ENCODE measurements at places on chromosomes 4 and X. TPM values are rescaled to one million over a fixed set of nuclear protein-coding genes. Genes with fewer than 3 reads are reported as not detected.

Gene ADAMTS3
- not detected for total RNA-seq

Gene SPANXN3
- not detected for total RNA-seq

DNA sequence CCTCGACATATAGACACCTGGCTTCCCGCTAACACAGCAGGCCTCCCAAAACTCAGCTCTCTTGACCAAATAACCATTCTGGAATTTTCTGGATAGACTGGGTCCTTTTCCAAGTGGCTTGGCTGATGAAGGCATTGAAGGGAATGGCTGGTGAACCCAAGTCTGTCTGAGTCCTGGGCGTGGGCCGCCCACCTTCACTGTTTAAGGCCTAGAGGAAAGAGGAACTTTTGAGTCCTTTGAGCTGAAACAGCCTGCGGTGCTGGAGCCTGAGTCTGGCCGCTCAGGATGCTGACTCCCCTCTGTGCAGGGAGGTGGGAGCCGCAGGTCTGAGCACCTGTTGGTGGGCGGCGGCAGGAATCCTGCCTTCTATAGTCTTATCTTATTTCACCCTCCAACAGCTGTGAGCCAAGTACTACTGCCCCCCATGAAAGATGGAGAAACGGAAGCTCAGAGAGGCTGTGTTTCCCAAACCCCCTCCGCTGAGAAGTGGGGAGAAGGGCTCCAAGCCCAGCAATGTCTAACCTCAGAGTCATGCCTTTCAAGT is 23.4 kb downstream of the ACOX3 start:
- no peak for DNase-seq

DNA sequence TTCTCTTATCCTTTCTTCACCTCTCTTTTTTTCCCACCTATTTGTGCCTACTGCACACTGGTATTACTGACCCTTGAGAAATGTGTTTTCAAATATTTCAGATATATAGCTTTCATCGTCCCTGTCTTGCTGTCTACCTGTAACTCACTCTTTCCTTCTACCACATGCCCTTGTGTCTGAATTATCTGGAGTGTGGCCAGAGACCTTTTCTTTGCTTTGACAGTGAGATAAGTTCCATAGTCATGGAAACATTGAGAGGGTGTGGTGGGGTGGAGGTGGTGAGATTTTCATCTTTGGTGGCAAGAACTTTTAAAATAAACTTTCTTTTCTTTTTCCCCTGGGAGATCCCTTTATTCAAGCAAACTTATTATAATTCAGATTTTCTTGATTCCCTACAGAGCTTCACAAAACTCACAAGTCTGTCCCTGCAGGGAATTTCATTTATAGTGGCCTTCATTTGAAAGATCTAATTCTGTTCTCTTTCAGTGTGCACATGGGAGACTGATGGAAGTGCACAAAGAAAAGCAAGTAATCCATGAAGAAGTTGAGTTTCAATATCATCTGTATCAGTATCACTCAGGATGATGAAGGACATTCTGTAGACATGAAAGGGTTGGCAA is 95.7 kb downstream of the SH2D1A start:
- no peak for DNase-seq

GRCh38 chr4:143285696-143286437 is 50.8 kb upstream of the GAB1 start:
- no peak for DNase-seq

DNA sequence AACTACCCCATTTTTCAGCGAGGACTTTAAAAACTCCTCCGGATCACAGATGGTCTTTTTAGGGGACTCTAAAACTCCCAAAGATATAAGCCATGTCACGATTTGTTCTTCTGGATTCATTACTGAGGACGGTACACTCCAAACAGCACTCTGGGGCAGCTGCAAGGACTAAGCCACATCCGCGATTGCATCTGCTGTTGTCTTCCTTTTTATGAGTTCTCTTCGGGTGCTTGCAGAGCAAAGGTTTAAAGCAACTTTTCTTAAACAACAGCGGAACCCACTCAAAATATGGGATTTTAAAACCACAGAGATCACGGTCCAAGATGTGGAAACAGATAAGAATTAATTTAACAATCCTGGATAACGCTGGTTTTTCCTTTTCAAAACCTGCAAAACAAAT is at the start of gene ARHGEF6:
Gene ARHGEF6 (minus strand): TSS at position 170 of the 400 bp plus-strand sequence. CDS start 50 bp downstream, at position 120.
- peak; percentile 47 for DNase-seq

GRCh38 chr4:74453037-74453635 is 8.2 kb downstream of the AREG start:
- no peak for DNase-seq

DNA sequence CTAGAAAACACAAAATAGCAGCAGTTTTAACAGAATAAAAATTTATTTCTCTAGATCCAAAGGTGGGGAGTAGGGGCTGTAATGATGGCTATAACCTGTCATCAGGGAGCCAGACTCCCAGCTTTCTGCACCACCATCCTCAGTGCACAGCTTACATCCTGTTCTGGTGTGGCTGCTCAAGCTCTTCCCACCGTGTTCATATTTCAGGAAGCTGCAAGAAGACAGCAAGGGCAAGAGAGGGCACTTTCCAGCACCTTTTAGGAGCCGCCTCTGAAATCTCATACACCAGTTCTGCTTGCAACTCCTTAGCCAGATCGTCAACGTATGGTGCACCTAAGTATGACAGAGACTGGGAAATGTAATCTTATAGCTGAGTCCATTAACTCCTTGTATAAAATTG is 253.7 kb downstream of the CENPC start:
- DNase-seq: no peak

DNA sequence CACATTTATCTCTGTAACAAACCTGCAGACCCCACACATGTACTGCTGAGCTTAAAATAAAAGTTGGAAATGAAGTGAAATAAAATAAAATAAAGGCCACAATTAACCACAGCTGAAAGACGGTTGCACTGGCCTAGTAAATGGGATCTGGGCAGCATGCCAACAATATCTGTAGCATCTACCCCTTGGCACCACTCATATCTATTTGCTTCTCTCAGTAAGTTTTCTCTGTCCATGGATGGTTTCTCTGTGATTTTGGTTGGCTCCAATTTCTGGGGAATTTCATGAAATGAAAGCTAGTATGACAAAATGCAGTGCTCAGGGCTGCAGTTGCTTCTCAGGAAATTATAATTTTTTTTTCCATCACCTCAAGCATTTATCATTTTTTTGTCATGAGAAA is 172.0 kb upstream of the IL15 start:
- no peak for DNase-seq

Gene UGT8
- total RNA-seq: 0.36 TPM

- no peak for DNase-seq
Measured at GRCh38 chrX:56785442-56785841, 56.4 kb downstream of the NBDY start.

DNA sequence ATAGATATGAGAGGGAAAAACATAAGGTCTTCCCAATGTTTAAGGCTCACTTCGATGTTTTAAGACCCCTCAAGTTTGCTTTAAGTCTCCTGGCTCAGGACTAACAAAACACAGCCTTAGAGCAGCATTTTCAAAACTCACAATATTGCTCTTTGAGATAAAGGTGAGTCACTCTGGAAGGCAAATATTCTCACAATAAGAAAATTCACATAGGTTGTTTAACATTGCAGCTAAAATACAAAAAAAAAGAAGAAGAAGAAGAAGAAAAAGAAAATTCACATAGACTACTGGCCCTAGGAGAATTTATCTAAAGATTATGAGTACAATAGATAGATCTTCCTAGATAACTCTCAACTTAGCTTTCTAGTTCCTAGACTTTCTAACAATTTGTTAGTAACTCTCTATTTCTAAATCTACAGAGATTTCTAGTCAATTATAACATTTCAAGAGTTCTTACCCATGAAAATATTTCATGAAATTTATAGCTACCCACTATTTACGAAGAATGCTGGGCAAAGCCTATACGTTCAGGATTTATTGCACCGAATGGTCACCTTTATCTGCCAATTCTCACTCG is 267.0 kb downstream of the CHIC1 start:
- DNase-seq: no peak

Gene P2RY8
- 197 TPM for total RNA-seq

Gene NPY2R
- total RNA-seq: not detected

DNA sequence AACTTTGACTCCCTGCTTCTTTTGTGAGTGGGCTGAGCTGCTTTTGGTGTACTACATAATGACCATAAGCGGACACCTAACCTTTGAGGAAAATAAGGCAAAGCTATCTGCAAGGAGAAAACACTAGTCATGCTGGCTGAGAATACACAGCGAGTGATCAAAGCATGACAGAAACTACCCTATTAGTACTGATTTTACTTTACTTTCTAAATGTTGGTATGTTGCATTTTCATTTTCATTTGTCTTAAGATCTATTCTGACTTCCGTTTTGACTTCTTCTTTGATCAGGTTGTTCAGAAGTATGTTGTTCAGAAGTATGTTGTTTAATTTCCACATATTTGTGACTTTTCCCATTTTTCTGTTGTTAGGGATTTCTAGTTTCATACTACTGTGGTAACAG is 361.1 kb downstream of the TRAM1L1 start:
- no peak for DNase-seq

GRCh38 chr4:103422467-103423219 is 224.5 kb upstream of the CENPE start:
- DNase-seq: no peak

- DNase-seq: no peak
Measured at GRCh38 chr4:171583790-171584189, 229.4 kb upstream of the GALNTL6 start.

All from CD8-positive, alpha-beta T cell (primary cell).